ENCODE measurements at places on chromosomes 4 and X.

DNA sequence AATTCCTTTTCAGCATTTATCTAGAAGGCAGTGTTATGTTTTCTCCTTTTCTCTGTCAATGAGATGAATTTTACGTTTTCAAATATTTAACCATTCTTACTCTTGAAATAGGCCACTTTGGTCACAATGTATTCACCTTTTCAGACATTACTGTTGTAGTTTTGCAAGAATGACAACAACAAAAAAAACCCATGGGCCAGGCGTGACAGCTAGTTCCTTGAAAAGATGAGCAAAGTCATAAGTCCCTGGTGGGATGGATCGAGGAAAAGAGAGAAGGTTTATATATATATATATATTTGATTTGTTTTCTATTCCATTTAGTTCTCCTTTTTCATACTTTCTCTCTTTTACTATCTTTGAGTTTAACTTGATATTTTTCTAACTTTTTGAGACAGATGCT, 38.1 kb upstream of the ACSL1 start:
- no peak for DNase-seq

- no peak for DNase-seq
These were observed 40.7 kb upstream of the MBTPS2 start for GRCh38 chrX:21798677-21799219.

GRCh38 chr4:53916431-53916889, 147.9 kb downstream of the CHIC2 start:
- DNase-seq = no peak

DNA sequence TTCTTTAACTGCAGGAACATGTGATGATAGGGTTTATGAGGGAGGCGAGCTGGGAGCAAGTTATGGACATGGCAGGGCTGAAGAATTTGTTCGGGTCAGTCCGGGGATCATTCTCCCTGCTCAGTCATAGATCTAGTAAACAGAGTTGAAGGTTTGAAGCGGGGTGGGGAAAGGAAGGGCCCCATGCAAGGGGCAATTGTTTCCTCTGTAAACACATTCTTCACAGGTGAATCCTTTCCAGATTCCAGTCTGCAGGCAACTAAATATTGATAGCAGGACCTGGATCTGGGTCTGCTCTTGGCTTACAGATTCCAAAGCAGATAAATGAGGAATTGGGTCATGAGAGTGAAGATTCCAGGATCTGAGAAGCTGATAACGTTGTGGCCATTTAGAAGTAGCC, 44.3 kb upstream of the ARHGAP24 start:
- no peak for DNase-seq

DNA sequence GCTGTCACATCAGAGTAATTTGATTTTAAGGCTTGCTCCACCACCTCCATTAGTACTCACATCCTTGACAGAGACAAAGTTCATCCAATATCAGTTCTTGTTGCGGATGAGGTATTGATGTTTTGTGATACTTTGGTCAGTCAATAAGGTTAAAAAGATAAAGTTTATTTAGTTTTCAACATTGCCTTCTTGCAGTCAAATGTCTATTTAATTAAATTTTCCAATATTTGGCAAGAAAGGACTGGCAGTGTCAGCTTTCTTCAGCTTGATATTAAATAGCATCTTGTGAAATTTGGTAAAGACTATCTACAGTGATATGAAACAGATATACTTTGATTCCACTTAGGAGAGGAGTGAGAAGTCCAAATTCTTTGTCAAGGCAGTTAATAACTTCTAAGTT, 493.4 kb downstream of the ADGRL3 start:
- no peak for DNase-seq

DNA sequence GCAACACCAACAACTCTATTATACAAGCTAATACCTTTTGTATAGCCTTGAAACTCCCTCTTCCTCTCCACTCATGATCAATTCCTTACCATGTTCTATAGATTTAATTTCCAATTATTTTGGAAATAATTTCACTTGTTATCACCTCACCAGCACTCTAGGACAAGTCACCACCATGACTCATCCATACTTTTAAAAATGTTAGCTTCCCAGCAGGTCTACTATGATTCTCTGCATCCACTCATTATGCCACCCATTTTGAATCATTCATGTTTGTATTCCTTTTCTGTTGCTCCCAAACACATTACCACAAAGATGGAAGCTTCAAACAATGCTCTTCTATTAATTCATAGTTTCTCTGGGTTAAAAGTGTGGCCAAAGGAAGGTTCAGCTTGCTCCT, 469.6 kb downstream of the PDGFC start:
- DNase-seq = no peak

- DNase-seq = no peak
These were observed 88.3 kb downstream of the FHDC1 start for GRCh38 chr4:153024466-153024865.

DNA sequence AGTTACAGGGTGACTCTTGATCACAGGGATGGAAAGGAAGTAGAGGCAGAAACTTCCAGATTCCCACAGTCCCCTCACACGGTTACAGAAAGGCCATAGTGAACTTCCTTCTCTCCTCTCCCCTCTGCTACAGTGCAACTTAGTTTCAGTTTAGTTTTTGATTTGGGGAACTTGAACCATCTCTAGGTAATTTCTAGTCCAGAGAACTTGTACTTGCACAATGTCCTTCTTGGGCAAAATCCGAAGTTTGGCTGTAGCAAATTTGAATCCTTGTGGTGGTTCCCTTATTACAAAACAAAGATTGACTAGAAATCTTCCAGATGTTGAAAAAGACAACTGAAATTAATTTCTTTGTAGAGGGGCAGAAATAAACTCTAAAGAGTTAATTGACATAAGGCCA, 1.2 kb upstream of the BLTP1 start:
- no peak for DNase-seq

- no peak for DNase-seq
These were observed 712.4 kb upstream of the LCORL start for GRCh38 chr4:18733961-18734360.

- no peak for DNase-seq
These were observed 176.2 kb downstream of the RAPGEF2 start for GRCh38 chr4:159279084-159279483.

DNA sequence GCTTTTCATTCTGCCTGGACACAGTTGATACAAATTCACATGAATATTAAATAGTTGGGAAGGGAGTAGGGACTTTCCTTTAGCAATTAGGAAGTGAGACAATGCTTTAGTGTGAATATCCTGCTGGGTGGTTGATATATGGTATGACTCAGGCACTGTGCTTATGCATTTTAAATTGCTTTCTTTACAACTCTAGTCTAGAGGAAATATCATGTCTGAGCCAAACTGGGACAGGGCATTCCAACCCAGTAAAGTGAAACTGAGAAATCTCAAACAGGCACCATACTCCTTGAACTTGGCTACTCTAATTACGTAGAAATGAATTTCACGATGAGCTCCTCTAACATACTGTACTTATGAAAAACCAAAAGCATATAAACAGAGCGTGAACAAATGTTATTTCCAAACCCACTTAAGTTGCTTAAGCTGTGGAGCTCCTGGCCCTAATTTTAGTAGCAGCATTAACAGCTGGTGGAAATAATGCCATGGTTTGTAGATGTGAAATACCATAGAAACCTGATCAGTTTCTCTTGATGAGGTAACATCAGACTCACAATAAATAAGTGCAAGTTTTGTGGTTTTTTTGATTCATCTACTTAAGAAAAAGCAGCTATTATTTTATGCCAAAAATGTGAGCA, 242.9 kb upstream of the GK2 start:
- DNase-seq = no peak

- DNase-seq = no peak
These were observed 20.4 kb downstream of the MSANTD1 start for GRCh38 chr4:3269105-3269927.

- DNase-seq = no peak
These were observed 33.2 kb downstream of the PPARGC1A start for GRCh38 chr4:23856630-23857029.

- no peak for DNase-seq
These were observed 2295.4 kb downstream of the ARAP2 start for GRCh38 chr4:33948921-33949320.

DNA sequence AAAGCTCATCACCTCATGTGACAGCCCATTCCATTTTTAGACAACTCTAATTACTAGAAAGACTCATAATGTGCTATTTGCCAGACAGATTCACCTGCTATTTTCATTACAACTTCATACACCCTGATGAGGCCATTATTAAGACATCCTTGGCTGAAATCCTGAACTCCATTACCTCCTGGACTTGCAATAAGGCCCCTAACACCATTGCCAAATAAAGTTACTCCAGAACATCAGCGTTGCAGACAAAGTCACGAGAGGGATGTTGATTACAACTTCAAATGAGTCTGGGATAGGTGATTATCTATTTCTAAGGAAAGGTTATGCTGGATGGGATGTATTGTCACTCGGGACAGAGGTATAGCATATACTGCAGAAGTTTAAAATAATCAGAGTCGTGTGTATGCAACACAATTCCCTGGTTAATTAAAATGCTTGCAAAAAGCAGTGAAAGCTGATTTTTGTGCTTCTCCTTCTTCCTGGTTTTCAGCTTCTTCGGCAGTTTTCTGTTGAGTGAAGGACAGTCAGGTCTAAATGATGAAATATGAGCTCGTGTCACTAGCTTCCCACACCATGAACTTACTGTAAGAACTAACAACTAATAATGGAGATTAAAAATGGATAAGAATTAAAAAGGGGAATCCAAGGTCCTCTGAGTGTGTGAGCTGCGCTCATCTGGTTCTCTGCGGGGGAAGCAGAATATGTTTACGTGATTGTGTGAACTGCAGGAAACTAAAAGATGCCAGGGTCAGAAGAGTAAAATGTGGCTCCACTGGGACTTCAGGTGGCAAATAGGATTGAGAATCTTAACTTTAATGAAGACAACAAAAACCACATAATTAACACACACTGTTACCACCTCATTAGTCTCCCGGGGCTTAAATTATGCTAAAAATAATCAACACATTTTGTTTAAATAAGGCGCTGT, 17.6 kb upstream of the SOD3 start:
- DNase-seq = no peak

DNA sequence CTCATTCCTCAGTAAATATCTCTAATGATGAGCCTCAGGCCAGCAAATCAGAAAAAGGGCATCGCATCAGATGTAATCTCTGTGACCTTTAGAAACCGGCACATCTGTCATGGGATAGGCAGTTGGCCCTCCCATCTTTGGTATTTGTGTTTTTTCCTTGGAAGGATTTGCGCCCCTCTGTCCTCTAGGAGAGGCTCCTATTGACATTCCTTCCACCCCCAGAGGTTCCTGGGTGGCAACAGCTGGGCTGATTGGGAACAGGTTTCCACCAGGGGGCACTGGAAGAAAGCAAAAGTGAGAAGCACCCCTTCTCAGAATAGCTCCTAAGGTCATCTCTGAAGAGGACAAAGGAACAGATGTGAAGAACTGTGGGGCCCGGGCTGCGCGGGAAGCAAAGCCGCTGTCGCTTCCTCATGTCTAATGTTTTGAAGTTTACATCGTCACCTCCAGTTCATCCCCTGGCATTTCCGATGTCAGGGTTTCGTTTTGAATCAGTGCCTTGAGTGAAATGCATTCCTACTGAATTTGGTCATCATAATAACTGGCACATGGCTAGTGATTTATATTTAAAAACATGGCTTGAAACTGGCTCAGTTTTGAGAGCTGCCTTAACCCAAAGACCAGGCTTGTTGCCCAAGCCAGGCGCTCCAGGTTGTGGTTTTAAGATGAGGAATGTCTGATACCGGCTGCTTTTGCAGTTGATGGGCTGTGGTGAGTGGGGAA, 6.2 kb downstream of the TXK start:
- no peak for DNase-seq

- no peak for DNase-seq
These were observed 1.7 kb upstream of the TMEM271 start for GRCh38 chr4:577499-578450.

GRCh38 chr4:117660668-117661067, 373.6 kb upstream of the NDST3 start:
- no peak for DNase-seq

DNA sequence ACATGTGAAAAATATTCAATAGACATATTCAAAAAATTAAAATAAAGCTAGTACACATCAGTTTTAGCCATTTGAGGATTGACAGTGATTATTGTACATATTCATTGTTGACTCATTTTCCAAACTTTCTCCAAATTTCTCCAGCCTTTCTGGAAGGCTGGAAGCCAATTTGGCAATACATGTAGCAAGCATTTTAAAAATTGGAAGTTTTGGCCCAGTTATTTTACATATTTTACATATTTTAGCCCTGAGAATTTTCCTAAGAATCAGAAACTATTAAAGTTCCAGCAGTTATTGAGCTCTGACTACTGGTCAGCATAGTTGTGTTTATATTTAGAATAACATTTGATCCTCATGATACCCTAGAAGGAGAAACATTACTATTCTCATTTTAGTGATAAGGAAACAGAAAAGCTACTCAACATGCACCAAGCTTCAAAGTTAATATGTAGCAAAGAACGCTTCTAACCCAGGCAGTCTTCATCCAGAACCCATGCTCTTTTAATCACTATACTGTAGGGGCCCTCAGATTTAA, 3.2 kb downstream of the CABS1 start:
- DNase-seq = no peak

DNA sequence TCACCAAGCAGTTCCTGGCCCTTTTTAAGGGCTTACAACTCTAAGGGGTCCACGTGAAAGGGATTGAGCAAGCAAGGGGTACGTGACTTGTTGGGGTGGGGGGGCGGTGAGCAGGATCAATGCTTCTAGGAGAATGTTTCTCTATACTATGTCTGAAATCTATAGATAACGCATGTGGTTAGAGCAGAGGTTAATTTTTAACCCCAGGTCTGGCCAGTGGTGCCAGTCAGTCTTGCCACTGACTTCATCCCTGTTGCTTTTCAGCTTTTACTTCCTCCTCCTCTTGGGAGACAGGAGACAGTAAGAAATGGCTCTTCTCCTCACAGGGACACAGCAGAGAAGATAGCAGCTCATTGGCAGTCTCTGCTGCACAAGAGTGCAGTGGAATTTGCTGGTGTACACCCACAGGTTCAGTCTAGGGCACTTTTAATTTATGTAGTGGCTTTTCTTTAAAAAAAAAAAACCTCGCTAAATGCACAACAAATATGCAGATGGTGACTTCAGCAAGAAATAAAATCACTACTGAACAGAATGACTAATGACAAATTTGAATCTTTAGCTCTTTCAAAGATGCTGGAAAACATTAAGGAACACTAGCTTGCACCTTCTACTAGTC, 190.5 kb downstream of the CCNG2 start:
- DNase-seq = no peak

DNA sequence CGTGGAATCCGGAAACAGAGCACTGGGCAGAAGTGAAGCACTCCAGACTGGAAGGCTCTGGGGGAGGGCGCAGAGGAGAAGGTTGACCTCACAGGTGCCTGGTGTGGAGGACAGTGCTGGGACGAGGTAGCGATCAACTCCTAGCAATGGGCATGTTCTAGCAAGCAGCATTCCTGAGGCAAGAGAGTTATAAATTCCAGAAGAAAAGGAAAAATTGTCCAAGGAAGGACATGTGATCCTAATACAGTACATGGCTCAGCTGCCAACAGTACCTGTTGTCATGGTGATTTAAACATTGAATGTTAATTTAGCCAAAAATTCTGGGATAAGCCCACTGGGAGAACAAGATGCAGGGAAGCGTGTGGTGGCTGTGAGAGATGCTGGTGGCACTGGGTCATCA, 8.2 kb downstream of the ARHGAP4 start:
- DNase-seq = no peak

Measured in cerebellar nuclear complex (tissue), 1 donor.